ENCODE measurements at places on chromosomes 2 and 18.

GRCh38 chr2:236545814-236546480 lies 23.7 kb upstream of the ACKR3 start:
- no peak for DNase-seq

- no peak for DNase-seq
Measured at GRCh38 chr2:214985619-214986018, 152.8 kb downstream of the ABCA12 start.

GRCh38 chr2:209322905-209323512 lies 100.8 kb upstream of the MAP2 start:
- no peak for DNase-seq

DNA sequence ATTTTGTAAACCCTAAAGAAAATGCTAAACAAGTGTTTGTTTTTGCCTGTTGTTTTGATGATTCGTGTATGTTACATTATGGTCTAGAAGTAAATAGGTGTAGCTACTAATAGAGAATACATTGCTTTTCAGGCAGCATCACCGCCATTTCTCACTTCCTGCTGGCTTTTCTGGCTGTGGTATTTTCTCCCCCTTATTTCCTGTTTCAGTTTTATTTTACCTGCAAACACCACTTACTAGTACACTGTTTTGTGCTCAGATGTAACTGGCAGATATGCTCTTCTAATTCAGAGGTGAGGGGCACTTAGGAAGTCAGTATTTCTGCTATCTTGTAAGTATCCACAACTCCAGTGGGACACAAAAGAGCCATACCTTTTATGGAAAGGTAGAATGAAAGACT lies 38.1 kb upstream of the SLC3A1 start:
- DNase-seq = no peak

GRCh38 chr2:152223977-152224376 lies 48.4 kb upstream of the STAM2 start:
- DNase-seq = no peak

GRCh38 chr18:32289483-32290075 lies 99.7 kb downstream of the MEP1B start:
- peak; percentile 75 for DNase-seq
